NT2/D1 (cell line): ENCODE measurements at places on chromosomes 2 and 18.
A peak's percentile ranks its signal among the peaks of the same experiment; 100 is the strongest.

- DNase-seq, result no peak
These were observed 262.2 kb upstream of the SKOR2 start for GRCh38 chr18:47513614-47514013.

GRCh38 chr2:124837496-124837895 is 812.4 kb downstream of the CNTNAP5 start:
- no peak for DNase-seq

GRCh38 chr2:5938566-5938896 is 246.3 kb downstream of the SOX11 start:
- no peak for DNase-seq

DNA sequence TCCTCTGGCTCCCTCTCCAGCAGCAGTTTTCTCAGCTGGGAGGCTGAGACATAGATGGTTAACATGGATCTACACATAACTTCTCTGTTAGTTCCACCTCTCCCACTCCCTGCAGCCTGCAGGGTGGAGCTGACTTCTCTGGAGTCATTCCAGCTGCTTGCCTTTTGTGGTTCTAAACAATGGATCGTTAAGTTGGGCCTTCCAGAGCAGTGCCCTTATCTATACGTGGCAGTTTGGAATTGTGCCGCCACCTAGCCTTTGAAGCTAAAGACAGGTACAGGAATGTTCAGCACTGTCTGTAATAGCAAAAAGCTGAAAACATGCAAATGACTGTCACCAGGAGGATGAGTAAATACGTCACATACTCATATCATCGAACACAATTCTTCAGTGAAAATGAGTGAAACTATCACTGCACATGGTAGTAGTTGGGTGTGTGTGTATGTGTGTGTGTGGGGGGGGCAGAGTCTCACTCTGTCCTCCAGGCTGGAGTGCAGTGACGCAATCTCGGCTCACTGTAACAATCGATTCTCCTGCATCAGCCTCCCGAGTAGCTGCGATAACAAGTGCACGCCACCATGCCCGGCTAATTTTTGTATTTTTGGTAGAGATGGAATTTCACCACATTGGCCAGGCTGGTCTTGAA is 50.3 kb downstream of the SH2D6 start:
- DNase-seq, result peak; percentile 82

DNA sequence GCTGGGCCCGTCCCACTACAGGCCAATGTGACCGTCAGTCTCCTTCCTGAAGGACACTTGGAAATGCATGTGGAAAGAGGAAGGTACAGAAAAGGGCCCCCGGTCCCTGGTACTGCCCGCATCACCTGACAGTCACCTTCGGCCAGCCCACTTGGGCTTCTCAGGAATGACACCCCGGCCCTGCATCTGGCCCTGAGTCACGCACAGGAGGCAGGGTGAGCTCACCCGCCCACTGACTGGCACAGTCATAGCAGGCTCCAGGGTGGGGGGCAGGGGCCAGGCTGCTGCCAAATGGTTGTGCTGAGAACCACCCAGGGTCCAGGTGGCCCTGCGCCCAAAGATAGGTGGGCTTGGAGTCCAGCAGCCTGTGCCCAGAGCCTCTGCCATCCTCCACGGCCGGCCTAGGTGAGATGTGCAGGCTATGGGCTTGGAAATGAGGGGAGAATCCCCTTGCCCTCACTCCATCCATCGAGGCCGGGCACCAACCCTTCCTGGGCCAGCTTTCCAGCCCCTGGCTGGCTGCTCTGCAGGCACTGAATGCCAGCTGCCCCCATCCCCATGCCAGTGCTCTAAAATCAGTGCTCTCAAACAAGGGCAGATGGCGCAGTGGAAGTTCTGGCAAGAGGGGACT is 14.1 kb downstream of the EMX1 start:
- DNase-seq, result no peak

DNA sequence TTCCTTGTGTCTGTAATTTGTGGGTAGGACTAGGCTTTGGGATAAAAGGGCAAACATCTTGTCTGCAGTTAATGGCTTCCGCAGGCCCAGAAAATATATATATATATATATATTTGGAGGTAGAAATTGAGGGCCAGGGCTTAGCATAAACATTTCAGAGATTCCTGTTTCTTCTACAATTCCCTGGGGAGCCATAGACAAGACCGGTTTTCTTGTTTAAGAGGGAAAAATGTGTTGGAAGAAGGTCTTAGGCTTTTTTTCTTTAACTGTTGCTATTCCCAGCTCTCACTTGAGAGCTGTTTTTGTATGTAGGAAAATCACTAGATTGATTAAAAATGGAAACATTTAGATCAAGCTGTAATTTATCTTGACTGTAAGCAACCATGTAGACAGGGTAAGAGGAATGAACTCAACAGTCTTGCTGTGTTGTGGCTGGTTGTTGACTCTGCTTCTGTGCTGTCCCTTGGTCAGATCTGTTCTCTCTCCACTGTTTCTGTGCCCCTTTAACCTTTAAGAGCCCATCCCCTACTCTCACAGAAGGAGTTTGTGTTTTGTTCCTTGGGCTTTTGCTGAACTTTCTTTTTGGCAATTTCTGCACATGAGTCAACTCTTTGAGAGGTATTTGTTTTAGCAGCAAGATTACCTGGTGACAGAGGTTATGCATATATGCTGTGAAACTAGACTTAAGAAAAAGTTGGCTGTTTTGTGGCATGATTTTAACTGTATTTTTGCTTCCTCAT is 58.3 kb downstream of the EFEMP1 start:
- no peak for DNase-seq

- DNase-seq, result no peak
These were observed 539.4 kb downstream of the ZNF804A start for GRCh38 chr2:185137700-185138099.

- DNase-seq, result no peak
These were observed 129.5 kb downstream of the SMAD7 start for GRCh38 chr18:48821251-48821590.

- no peak for DNase-seq
These were observed 32.1 kb downstream of the HK2 start for GRCh38 chr2:74865770-74866674.

DNA sequence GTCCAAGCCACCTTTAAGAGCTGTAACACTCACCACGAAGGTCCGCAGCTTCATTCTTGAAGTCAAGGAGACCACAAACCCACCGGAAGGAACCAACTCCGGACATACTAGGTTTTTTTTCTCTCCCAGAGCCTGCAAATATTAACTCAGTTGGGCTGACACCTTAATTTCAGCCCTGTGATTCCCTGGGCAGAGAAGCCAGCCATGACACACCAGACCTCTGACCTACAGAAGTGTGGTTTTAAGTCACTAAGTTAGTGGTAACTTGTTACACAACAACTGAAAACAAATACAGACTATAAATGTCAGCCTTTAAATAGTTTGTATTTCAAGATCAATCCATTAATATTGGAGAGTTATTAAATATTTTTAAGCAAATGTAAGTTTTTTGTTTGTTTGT is 855.1 kb downstream of the TMEM182 start:
- no peak for DNase-seq

DNA sequence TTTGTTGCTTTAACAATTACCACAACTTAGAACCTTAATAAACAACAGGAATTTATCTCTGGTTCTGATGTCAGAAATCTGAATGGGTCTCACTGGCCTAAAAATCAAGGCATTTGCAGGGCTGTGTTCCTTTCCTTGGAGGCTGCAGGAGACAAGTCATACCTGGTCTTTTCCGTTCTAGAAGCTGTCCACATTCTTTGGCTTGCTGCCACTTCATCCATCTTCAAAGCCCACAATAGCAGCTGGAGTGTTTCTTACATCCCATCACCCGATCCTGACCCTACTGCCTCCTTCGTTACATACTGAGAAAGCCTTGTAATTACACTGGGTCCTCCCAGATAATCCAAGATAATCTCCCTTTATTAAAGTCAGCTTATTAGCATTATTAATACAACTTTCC is 18.1 kb downstream of the NETO1 start:
- DNase-seq, result no peak

DNA sequence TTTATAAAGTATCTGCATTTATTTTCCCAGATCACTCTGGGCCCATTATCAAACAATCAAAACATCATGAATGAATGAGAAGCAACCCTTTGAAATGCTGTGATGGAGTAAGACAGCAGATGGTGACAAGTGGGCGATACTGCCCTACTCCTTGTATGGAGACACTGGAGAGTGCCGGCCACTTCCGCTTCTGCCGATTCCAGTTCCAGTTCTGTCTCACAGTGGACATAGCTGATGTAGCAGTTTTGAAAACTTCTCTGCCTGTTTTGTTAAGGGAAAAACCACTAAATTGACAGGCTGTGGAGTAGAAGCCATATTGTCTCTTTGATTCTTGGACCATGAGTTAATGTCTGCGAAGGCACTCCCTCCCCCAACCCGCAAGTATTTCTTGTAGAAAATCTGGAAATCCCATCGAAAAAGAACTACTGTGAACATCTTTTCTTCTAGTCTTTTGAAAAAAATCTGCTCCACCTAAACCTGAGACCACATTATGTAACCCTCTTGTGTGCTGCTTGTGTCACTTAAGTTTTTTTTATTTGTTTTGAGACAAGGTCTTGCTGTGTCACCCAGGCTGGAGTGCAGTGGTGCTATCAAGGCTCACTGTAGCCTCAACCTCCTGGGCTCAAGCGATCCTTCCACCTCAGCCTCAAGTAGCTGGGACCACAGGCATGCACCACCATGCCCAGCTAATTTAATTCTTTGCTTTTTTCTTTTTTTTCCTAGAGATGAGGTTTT is 133.5 kb downstream of the TANC1 start:
- no peak for DNase-seq

DNA sequence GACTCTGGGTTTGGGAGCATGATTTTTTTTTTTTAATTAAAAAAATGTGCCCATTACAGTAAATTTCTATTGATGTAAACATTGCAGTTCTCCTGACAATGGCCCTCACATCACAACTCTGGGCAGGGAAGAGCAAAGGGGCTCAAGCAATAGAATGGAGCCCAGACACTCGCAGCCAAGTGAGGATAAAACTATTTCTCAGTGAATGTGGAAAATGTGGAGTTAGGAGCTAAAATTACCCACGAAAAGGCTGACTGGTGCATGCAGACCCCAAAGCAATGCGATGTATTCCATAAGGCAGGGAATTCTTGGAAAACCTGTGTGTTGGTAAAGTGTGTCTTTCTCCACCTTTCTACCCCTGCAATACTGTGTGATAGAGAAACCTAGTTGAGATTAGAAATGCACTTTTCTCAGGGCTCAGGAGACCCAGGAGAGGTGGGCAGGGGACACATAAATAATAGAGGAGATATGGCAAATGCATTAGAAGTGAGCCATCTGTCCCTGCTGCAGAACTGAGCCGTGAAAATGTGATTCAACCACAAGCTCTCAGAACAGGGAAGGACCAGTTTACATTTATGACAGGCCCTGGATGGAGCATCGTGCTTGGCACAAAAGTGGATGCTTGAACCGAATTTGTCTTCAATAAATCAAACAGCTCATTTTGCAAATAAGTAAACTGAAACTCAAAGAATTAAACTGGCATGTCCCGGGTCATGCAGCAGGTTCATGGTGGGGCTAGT is 100.1 kb downstream of the MYCN start:
- DNase-seq, result no peak

GRCh38 chr2:187614756-187615155 is 60.5 kb upstream of the TFPI start:
- no peak for DNase-seq

DNA sequence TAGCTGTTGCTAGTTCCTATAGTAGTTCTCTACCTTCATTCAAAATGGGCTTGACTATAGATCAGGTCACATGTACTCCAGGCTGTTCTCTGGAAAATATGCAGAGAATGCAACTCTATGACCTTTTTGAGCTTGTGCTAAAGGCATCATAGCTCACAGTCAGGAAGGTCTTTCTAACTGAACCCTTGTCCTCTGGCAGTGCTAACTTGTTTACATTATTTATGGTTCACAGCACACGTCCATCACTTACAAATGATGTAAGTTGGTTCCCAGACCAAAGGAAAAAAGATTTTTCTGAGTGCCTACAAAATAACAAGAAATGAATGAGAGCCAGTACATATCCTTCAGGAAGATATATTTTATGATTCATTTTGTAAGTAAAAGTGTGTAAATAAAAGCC is 236.1 kb downstream of the GCA start:
- DNase-seq, result no peak

- DNase-seq, result no peak
These were observed 58.6 kb upstream of the AFF3 start for GRCh38 chr2:100200985-100201384.

DNA sequence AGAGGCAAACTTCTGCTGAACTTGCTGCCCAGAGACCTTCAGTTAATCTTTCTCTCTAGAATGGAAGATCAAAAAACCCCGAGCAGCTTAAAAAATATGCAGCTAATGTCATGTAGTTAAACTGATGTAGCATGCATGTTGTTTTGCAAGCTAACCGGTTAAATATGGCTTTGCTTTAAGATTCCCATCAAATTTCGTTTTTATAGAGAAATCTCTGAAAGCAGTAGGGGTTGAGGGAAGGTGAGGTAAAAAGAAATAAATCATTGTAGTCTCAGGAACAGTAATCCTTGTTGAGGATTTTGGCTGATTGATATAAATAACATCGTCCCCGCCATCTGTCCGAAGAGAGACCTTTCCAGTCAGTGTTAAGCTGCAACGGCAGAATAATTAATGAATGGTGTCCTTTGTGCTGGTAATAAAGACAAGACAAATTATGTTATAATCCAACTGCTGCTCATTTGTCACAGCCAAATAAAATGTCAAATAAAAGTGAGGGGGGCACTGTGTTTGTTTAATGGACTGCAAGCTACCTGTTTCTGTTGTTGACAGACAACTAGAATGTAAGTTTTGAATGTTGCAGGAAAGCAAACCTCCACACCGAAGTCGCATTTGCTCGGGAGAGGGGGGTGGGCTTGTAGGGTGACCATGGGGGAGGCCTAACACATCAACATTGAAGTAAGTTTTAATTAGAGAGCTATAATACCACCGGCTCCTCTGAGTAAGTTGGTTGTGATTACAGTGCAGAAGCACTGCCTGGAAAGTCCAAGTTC is 555.5 kb downstream of the ARHGAP15 start:
- no peak for DNase-seq

GRCh38 chr2:117470311-117471095 is 344.0 kb upstream of the DDX18 start:
- peak; percentile 67 for DNase-seq

- no peak for DNase-seq
These were observed 13.5 kb downstream of the ANKRD12 start for GRCh38 chr18:9150121-9150520.

GRCh38 chr2:125471963-125472362 is 1184.0 kb upstream of the GYPC start:
- peak; percentile 30 for DNase-seq

- DNase-seq, result no peak
These were observed 69.6 kb upstream of the RAB6C start for GRCh38 chr2:129909651-129910418.

GRCh38 chr2:95056044-95056443 is 30.5 kb downstream of the MAL start:
- DNase-seq, result no peak

GRCh38 chr2:219496825-219497494 is 1.7 kb upstream of the GMPPA start:
- DNase-seq, result no peak

DNA sequence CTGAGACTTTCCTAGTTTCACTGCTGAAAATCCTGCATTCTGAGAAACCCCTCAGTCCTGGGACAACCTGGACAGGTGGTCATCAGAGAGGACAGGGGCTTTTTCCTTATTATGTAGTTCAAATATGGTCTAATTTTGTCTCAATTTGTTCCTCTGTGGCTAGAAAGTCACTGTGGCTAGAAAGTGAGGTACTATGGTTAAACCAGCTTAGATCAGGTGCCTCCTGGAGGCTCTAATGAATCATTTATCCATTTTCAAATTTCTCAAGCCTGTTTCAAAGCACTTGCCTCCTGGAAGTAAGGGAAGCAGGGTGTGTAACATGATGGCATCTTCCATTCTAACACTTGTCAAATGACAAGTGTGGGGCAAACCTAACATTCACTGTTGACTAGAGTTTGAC is 326.8 kb downstream of the PIK3C3 start:
- DNase-seq, result no peak

- no peak for DNase-seq
These were observed 170.5 kb upstream of the COPS8 start for GRCh38 chr2:236915186-236915585.
